Hair follicular keratinocyte (primary cell): ENCODE measurements at places on chromosomes 6 and 20. TPM values are rescaled to one million over a fixed set of nuclear protein-coding genes. Genes with fewer than 3 reads are reported as not detected.

Gene RHAG
- not detected in 2 replicates for total RNA-seq

Gene SLC16A10
- not detected in 2 replicates for total RNA-seq

Gene DSN1
- total RNA-seq, result 7.1 and 15.5 TPM in 2 replicates

Gene CALHM4
- total RNA-seq, result not detected in 2 replicates

Gene FAM217A
- total RNA-seq, result not detected in 2 replicates

Gene CLPSL1
- not detected in 2 replicates for total RNA-seq

Gene ZNF831
- total RNA-seq, result not detected in 2 replicates

Gene TXLNB
- not detected in 2 replicates for total RNA-seq

Gene PAX1
- total RNA-seq, result not detected in 2 replicates

Gene BMP2
- 5.6 and 9.9 TPM in 2 replicates for total RNA-seq

Gene NPBWR2
- total RNA-seq, result not detected in 2 replicates

Gene ADGRF5
- not detected in 2 replicates for total RNA-seq

Gene PTK6
- 16.7 and 28.0 TPM in 2 replicates for total RNA-seq

Gene PNLDC1
- total RNA-seq, result 0.94 TPM in 1 of 2 replicates, not detected in the other

Gene SCGN
- not detected in 2 replicates for total RNA-seq

Gene MUCL3
- total RNA-seq, result not detected in 2 replicates

Gene ADGRB3
- not detected in 2 replicates for total RNA-seq

Gene RBM24
- total RNA-seq, result 0.76 and 0.78 TPM in 2 replicates

Gene NCOA6
- 6.2 and 11.9 TPM in 2 replicates for total RNA-seq
